ENCODE measurements at places on chromosomes 5 and 9. TPM values are rescaled to one million over a fixed set of nuclear protein-coding genes. Genes with fewer than 3 reads are reported as not detected.

The PCDHGA6 gene
- 1.3 TPM for total RNA-seq

The FABP6 gene
- total RNA-seq, result 3.6 TPM

The ENTPD8 gene
- total RNA-seq, result not detected

The GABRP gene
- not detected for total RNA-seq

The CARD6 gene
- 2.5 TPM for total RNA-seq

The CDH10 gene
- total RNA-seq, result not detected

The IL3 gene
- not detected for total RNA-seq

The FOXD4L4 gene
- not detected for total RNA-seq

The GRM6 gene
- total RNA-seq, result not detected

The SMIM33 gene
- not detected for total RNA-seq

The DPP7 gene
- 30.8 TPM for total RNA-seq

The SCGB3A2 gene
- not detected for total RNA-seq

The IL11RA gene
- 0.72 TPM for total RNA-seq

The SPINK7 gene
- total RNA-seq, result not detected

The CNTNAP3B gene
- 0.78 TPM for total RNA-seq

The RAI14 gene
- 36.8 TPM for total RNA-seq

The WDR38 gene
- total RNA-seq, result 0.12 TPM

The DMGDH gene
- not detected for total RNA-seq

The FBN2 gene
- 0.59 TPM for total RNA-seq

The CDC23 gene
- 26.2 TPM for total RNA-seq

The MCC gene
- 10.3 TPM for total RNA-seq

The LCN1 gene
- not detected for total RNA-seq

The SNCAIP gene
- total RNA-seq, result not detected

The FAM151B gene
- total RNA-seq, result 2.7 TPM

The GADD45G gene
- total RNA-seq, result not detected
